ENCODE measurements at places on chromosomes 12 and 14. TPM values are rescaled to one million over a fixed set of nuclear protein-coding genes. Genes with fewer than 3 reads are reported as not detected.

TAS2R13 gene
- total RNA-seq, result 0.66 TPM

RFX4 gene
- total RNA-seq, result not detected

GATC gene
- 17.4 TPM for total RNA-seq

KITLG gene
- total RNA-seq, result 10.2 TPM

POP5 gene
- total RNA-seq, result 44.0 TPM

ARHGAP5 gene
- total RNA-seq, result 254 TPM

KLRD1 gene
- 1.2 TPM for total RNA-seq

RNASE7 gene
- total RNA-seq, result not detected

PPM1H gene
- 7.4 TPM for total RNA-seq

VDR gene
- total RNA-seq, result 0.45 TPM

ACACB gene
- 135 TPM for total RNA-seq

TOMM20L gene
- not detected for total RNA-seq

TMEM229B gene
- 6.5 TPM for total RNA-seq

PLA2G1B gene
- not detected for total RNA-seq

CCDC197 gene
- total RNA-seq, result not detected

STXBP6 gene
- 14.2 TPM for total RNA-seq

NOP9 gene
- total RNA-seq, result 28.6 TPM

KCNC2 gene
- not detected for total RNA-seq

P2RX2 gene
- total RNA-seq, result not detected

HRK gene
- 0.16 TPM for total RNA-seq

B3GNT4 gene
- total RNA-seq, result not detected

PTPRO gene
- total RNA-seq, result 0.62 TPM

SMCO2 gene
- total RNA-seq, result not detected

OTX2 gene
- not detected for total RNA-seq

PLCZ1 gene
- total RNA-seq, result not detected

CPNE6 gene
- not detected for total RNA-seq

CFAP251 gene
- total RNA-seq, result 0.70 TPM

CRADD gene
- 42.6 TPM for total RNA-seq

CMKLR1 gene
- 47.3 TPM for total RNA-seq

CD163 gene
- total RNA-seq, result 46.6 TPM

ARHGAP9 gene
- 7.6 TPM for total RNA-seq

EML5 gene
- total RNA-seq, result 0.21 TPM

KRT3 gene
- total RNA-seq, result not detected

PIWIL1 gene
- total RNA-seq, result not detected

C12orf54 gene
- not detected for total RNA-seq

CDKL1 gene
- total RNA-seq, result 2.6 TPM

ASPG gene
- total RNA-seq, result 54.6 TPM

HELB gene
- total RNA-seq, result 0.56 TPM

CLEC1A gene
- 2.3 TPM for total RNA-seq

SPIC gene
- total RNA-seq, result not detected

GAPDH gene
- 7,430 TPM for total RNA-seq

CAND1 gene
- 35.9 TPM for total RNA-seq

Measured in heart left ventricle (tissue), 16 donors.